Panc1 (cell line): ENCODE measurements at places on chromosomes 2 and 18. TPM values are rescaled to one million over a fixed set of nuclear protein-coding genes. Genes with fewer than 3 reads are reported as not detected.

Gene KLHL29
- 7.7 TPM for total RNA-seq

Gene ABCG5
- 0.05 TPM for total RNA-seq

DNA sequence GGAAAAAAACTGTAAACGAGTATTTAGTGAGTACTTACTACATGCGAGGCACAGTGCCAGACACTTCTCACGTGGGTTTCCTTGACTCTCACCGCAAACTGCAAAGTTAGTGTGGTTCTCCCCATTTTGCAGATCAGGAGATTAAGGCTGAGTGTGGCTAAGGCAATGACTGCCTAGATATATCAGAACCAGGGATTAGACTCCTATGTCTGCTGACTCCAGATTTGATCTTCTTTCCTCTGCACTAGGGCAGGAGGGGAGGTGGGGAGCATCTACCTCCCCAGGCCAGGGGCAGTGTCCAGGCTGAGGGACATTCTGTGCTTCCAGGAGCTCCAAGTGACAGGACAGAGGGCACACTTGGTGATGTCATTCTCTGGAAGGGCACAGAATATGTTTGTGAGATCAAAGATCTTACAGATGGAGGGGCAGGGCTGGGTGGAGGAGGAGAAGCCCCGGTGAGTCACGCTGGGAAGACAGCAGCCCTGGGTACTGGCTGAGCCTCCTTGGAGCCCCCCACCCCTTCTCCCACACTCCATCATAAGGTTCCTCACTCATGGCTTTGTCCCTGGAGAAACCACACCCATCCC, 92.4 kb downstream of the RHOB start:
- no peak overlapping the region for H3K4me3 ChIP-seq
- DNase-seq, result no peak
- peaks cover 12% of the 10 kb centered on the region for H3K4me1 ChIP-seq
- H3K36me3 ChIP-seq, result no peaks in the 10 kb centered on the region

DNA sequence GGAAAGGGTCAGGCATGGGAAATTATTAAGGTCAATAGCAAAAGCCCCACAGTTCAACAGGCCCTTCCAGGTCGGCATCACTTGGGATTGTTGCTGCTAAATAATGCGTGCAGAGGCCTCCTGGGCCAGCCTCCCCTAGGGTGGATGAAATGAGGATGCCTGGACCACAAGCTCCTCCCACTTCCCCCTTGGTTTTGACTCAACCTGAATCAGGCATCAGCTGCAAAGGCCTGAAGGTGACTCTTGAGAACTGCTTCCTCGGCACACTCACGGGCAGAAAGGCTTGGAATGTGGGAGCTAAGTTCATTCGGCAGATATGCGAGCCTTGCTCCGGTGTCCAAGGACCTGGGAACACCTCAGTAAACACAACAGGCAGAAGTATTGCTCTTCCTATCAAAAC, 69.3 kb downstream of the MBP start:
- H3K4me1 ChIP-seq, result peaks cover 71% of the 10 kb centered on the region
- no peak overlapping the region for H3K4me3 ChIP-seq
- no peak for DNase-seq
- H3K27me3 ChIP-seq, result no peaks in the 10 kb centered on the region
- no peaks in the 10 kb centered on the region; the same call in 1 of the 2 replicates for H3K36me3 ChIP-seq

Gene EPG5
- total RNA-seq, result 12.9 TPM

GRCh38 chr18:13309031-13309747, 90.6 kb downstream of the LDLRAD4 start:
- no peak overlapping the region for H3K27ac ChIP-seq
- H3K4me1 ChIP-seq, result no peaks in the 10 kb centered on the region
- H3K27me3 ChIP-seq, result peaks cover 5% of the 10 kb centered on the region
- H3K4me3 ChIP-seq, result no peak overlapping the region

Gene RAB17
- total RNA-seq, result 23.6 TPM

GRCh38 chr2:183060571-183061231, 17.8 kb upstream of the DUSP19 start:
- DNase-seq, result no peak
- no peak overlapping the region for H3K4me3 ChIP-seq
- H3K27me3 ChIP-seq, result no peaks in the 10 kb centered on the region
- H3K4me1 ChIP-seq, result no peaks in the 10 kb centered on the region
- H3K27ac ChIP-seq, result no peak overlapping the region

Gene ADAM17
- total RNA-seq, result 50.0 TPM

DNA sequence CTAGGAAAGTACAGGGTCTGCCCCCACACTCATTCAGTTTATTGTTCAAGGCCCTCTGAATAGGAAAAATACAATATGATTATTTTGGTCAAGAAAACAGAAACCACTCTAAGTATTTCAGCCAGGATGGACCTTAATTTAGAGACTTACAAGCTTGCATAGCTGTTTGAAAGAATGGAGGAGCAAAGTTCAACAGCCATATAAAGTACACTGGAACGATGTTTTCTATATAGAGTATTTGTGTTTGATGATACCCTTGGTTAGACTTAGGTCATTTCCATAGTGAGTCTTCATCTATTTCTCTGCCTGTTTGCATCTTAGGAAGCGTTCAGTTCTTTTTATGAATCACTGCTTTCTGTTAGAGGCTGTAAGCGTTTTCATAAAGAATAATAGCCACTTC, 366.2 kb downstream of the NUP35 start:
- no peak overlapping the region for H3K27ac ChIP-seq
- H3K4me3 ChIP-seq, result no peak overlapping the region

DNA sequence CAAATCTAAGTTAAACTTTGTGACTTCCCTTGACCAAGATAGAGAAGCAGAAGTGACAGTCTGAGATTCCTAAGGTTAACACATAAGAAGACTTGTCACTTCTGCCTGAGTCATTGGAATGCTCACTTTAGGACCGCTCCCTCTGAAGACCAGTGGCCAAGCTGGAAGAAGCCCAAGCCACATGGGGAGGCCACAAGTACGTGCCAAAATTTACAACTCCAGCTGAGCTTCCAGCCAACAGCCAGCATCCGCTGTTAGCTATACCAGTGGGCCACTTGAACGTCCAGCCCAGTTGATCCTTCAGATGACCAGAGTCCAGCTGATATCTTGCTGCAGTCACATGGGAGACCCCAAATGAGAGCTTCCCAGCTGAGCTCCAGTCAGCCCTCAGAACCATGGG, 18.1 kb upstream of the ANTXR1 start:
- H3K27ac ChIP-seq, result no peak overlapping the region
- H3K4me1 ChIP-seq, result no peaks in the 10 kb centered on the region
- no peak overlapping the region for H3K4me3 ChIP-seq
- DNase-seq, result no peak
- no peaks in the 10 kb centered on the region for H3K27me3 ChIP-seq

Gene HNMT
- total RNA-seq, result 4.1 TPM
